ENCODE measurements at places on chromosomes 7 and 10. TPM values are rescaled to one million over a fixed set of nuclear protein-coding genes. Genes with fewer than 3 reads are reported as not detected.

ACTR3C gene
- 4.5 TPM for polyA plus RNA-seq

MKX gene
- polyA plus RNA-seq, result 0.06 TPM

DNA sequence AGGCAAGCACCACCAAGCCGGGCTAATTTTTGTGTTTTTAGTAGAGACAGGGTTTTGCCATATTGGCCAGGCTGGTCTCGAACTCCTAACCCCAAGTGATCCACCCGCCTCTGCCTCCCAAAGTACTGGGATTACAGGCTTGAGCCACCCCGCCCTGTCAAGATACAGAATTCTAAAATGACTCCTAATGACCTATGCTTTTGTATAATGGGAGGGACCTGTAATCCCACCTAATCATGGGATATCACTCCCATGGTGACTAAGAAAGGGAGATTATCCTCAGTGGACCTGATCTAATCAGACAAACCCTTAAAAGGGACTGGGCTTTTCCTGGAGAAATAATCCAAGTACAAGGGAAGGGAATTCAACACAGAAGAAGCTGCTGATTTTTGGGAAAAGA is 28.8 kb downstream of the SAMD8 start:
- no peak for DNase-seq

DNA sequence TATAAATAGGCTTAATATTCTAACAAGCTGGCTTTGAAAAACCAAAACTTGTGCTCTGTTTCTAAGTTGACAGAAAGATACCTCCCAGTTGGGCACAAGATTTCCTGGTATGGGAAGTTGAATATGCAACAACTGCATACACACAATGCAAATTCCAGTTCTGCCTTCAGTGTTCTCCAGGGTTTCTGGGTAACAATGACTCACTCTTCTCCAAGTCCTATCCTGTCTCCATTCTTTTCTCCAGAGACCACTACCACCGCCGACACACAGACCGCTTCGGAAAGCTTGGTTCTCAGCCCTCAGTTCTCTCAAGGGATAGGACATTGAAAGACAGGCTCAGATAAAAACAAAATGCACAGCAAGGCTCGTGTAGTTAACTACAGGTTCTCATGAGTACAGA is 12.2 kb downstream of the PDE1C start:
- no peak for DNase-seq

DNA sequence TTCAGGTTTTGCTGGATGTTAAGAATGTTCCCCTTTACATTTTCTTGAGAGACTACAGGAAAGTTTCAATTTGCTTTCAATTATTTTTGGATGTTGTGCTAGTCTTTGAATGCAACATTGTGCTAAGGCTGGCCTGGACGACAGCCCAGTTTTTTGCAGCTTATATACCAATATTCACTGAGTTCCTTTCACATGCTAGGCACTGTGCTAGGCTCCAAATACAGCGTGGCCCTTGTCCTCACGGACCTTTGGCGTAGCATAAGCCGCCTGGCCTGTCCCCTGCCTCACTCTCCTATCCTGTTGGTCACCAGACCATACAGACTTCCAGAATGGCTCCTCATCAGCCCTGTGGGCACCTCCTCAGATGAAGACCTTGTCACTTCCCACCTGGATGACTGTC is 19.5 kb upstream of the HSPA12A start:
- no peak for DNase-seq

DNA sequence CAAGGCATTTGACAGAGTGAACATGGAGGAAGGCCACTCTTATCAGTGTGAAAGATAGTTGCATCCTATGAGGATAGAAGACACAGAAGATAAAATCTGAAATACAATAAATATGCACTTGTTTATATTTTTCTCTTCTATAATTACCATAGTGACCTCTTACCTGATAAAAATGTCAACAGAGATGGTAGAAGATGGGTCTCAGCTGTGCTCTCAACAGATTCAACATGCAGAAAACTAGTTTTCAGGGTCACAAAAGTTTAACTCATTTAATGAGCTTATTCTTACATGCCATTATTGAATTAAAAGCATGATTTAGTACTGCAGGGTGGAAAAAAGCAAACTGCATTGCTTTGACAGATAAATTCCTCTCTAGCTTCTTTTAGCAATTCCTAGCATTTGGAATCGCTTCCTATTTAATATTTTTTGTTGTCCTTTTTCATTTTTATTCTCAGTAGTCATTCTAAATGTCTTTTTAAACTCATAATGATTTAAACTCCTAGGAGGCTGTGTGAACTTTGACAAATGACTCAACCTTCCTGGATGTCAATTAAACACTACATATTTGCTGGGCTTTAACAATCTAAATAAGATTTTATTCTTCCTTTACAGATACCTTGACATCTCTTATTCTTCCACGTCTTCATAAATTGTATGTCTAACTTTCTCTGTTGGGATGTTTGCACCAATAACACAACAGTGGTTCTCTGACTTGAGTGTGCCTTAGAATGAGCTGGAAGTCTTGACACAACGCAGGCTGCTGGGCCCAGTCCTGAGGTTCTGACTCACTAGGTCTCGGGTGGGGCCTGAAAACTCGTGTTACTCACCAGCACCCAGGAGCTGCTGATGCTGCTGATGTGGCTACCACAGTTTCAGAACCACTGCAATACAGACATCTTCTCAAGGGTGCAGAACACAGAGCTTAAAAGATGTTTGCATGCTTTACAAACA is 565.5 kb upstream of the IGFBP3 start:
- DNase-seq, result peak; percentile 17

DNA sequence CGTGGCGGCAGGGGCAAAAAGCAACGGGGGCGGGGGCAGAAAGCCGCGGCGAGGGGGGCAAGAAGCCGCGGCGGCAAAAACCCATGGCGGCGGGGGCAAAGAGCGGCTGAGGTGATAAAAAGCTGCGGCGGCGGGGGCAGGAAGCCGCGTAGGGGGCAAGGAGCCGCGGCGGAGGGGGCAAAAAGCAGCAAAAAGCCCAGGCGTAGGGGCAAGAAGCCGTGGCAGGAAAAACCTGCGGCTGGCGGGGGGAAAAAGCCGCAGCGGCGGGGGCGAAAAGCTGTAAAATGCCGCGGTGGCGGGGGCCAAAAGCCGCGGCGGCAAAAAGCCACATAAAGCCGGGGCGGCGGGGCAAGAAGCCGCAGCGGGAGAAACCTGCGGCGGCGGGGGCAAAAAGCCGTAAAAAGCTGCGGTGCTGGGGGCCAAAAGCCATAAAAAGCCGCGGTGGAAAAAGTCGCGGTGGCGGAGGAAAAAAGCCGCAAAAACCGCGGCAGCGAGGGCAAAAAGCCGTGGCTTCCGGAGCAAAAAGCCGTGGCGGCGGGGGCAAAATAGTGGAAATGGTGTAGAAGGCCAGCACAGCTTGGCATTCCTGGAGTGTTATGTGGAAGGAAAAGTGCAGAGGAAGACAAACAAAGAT is 487.8 kb downstream of the ZNF33B start:
- DNase-seq, result no peak

DNA sequence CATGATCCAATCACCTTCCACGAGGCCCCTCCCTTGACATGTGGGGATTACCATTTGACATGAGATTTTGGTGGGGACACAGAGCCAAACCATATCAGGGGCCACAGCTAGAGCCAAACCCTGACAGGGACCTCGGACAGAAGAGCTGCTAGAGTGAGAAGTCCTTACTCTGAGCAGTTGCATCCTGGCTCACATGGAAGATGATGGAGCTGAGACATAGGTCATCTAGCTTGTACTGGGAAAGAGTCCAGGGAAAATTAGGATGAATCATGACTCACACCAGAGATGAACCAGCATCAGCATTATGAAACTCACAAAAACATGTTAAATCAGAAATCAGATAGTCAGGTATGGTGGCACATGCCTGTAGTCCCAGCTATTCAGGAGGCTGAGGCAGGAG is 12.8 kb upstream of the FMC1 start:
- DNase-seq, result no peak

GPR15LG gene
- 0.11 TPM for polyA plus RNA-seq

GRCh38 chr7:53744403-53744760 is 708.9 kb downstream of the POM121L12 start:
- DNase-seq, result no peak

- DNase-seq, result no peak
Measured at GRCh38 chr10:79113827-79114226, 45.1 kb downstream of the ZMIZ1 start.

AKR1C4 gene
- not detected for polyA plus RNA-seq

DNA sequence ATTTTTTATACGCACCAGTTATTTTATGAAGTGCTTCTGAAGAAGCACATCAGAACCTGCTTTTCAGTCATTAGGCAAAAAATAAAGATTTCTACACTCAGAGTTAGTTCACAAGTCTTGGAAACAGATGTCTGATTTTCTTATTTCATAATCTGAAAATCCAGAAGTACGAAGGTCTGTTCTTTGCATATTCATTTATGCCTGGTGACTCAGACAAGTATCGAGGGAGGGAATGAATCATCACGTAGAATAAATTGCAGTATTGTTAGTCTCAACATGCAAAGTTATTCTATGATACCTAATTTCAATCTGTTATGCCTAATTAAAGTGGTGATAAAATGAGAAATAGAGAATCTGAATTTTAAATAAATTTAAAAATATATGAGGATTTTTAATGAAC is 113.6 kb upstream of the SEM1 start:
- no peak for DNase-seq

- DNase-seq, result no peak
Measured at GRCh38 chr7:12949060-12949931, 261.9 kb downstream of the ARL4A start.

DNA sequence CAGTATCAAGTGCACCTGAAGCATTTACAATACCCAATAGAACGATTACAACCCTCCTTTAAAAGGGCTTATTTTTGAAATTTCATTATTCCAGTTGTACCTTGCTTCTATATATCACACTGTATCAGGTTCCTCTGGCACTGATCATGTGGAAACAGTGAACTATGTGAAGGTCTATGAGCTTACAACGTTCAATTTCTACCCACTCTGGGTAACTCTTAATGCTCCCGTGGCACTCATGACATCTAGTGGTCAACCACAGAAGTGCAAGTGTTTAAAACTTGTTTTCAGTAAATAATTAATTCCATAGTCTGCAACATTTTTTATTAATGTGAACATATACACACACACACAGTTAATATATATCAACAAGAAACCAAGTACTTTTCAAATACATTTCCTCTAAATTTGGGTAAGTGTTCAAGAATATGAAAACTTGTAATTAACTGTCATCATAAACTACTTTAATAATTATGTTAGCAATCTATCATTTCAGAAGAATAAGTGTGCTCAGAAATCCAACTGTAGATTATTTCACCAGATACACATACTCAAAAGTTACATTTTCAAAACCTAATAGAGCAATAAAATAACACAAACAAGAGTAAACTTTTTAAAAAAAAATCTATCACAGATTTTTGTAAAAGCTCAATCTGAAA is 61.0 kb downstream of the MPP7 start:
- DNase-seq, result no peak

OGDHL gene
- 0.18 TPM for polyA plus RNA-seq

- DNase-seq, result no peak
Measured at GRCh38 chr7:117715784-117716445, 157.3 kb downstream of the CTTNBP2 start.

- DNase-seq, result no peak
Measured at GRCh38 chr7:121235201-121235600, 93.6 kb upstream of the WNT16 start.

SPDYE9 gene
- not detected for polyA plus RNA-seq

- DNase-seq, result peak; percentile 29
Measured at GRCh38 chr7:75649462-75649861, 89.3 kb downstream of the HIP1 start.

DNA sequence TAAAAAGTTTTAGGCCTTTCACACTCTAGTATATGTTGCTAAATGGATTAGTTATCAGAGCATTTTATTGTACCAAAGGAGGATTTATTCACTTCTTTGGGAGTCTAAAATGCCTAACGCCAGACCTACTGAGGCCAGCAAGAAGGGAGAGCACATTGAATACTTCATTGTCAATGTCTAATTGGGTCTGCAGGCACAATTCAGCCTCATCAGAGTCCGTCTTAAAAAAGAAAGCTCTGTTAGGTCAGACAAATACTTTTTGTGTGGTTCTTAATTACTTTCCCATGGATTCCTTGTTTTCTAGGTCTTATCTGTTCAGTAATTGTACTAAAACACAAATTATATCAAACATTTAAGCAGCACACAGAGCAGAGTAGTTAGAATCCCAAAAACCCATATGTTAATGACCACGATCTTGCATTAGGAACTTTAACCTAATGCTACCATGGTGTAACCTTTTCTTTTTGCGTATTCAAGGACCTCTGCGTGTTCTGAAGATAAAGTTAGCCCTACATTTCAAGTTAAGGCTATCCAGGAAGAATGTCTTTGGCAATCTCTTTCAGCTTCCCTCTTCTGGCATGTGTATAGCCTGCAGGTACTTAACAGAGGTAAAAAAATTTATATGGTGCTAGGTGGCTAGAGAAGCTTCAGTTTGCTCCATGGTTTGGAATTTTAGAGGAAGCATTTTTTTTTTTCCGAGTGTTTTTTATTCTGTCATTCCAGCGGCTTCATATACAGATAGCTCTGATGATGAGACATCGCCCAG is 45.7 kb upstream of the STRIP2 start:
- DNase-seq, result no peak

MPLKIP gene
- 23.8 TPM for polyA plus RNA-seq

- DNase-seq, result no peak
Measured at GRCh38 chr10:51789118-51789517, 89.7 kb upstream of the CSTF2T start.

GRCh38 chr7:102061981-102062390 is 224.7 kb upstream of the SH2B2 start:
- DNase-seq, result no peak

DNA sequence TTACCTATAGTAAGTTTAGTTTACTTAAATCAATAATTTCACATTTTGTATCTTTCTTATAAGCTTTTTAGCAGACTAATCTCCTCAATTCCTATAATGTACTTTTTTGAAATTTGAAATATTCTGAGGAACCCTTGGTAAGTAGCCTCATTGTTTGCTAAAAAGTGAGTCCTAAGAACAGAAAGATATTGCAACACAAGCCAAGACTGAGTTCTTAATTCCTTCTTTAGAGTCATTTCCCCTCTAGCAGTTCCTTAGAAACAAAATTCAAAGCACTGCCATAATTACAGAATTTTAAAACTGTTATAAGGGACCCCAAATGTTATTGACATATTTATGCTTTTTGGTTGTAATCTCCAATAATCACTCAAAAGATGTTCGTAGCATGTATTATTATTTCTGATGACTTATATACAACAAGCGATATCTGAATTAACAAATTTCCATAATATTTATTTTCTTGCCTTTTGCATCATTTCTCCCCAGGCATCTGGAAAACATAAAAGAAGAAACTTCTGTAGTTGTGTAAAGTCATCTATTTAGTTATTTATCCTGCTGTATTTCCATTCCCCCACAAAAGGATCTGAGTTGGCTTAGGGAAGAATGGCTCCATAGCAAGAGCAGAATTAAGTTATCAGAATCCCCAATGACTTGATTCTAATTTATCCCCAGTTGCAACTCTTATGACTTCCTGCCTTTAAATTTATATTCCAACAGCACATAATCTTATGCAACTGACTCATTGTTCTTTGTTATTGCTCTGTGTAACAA is 67.8 kb downstream of the TMEM26 start:
- no peak for DNase-seq

RBM20 gene
- polyA plus RNA-seq, result 29.9 TPM

- DNase-seq, result no peak
Measured at GRCh38 chr7:155299535-155300202, 2.0 kb downstream of the INSIG1 start.

STEAP2 gene
- polyA plus RNA-seq, result 1.4 TPM

GRCh38 chr10:50566150-50566549 is 57.6 kb downstream of the SGMS1 start:
- no peak for DNase-seq
